Esophagus (tissue), 2 donors: ENCODE measurements at places on chromosomes 4 and X. TPM values are rescaled to one million over a fixed set of nuclear protein-coding genes. Genes with fewer than 3 reads are reported as not detected.

The EVC2 gene
- polyA plus RNA-seq = 2.0 TPM

The SSX4B gene
- not detected for polyA plus RNA-seq

The CORIN gene
- 0.09 TPM for polyA plus RNA-seq

The LRIT3 gene
- 0.24 TPM for polyA plus RNA-seq

The PI4K2B gene
- 11.6 TPM for polyA plus RNA-seq

The NCAPG gene
- polyA plus RNA-seq = 5.6 TPM

The LINC00632 gene
- polyA plus RNA-seq = 0.16 TPM

The AFP gene
- polyA plus RNA-seq = 0.05 TPM
